ENCODE measurements at places on chromosomes 6 and 20. TPM values are rescaled to one million over a fixed set of nuclear protein-coding genes. Genes with fewer than 3 reads are reported as not detected.

Gene TRIM26
- total RNA-seq = 17.8 TPM

Gene KCNK5
- total RNA-seq = 18.6 TPM

Gene SLC24A3
- total RNA-seq = 1.9 TPM

Gene NHLRC1
- 8.1 TPM for total RNA-seq

Gene PHACTR3
- under 0.01 TPM for total RNA-seq

Gene BNIP5
- not detected for total RNA-seq

Gene FABP7
- not detected for total RNA-seq

Gene PLN
- not detected for total RNA-seq

Gene SAYSD1
- 10.8 TPM for total RNA-seq

Gene PPIL6
- total RNA-seq = 2.7 TPM

Gene CST3
- 77.8 TPM for total RNA-seq

Gene SMOC2
- under 0.01 TPM for total RNA-seq

Gene GNAS-AS1
- total RNA-seq = under 0.01 TPM

Gene CRISP2
- total RNA-seq = under 0.01 TPM

Gene KCNQ2
- total RNA-seq = 0.27 TPM

Gene OOEP
- total RNA-seq = 0.27 TPM

Gene NELFCD
- 54.9 TPM for total RNA-seq

Gene IL17A
- under 0.01 TPM for total RNA-seq

Gene KLHDC3
- 173 TPM for total RNA-seq

Gene ULBP3
- 2.7 TPM for total RNA-seq

All from hematopoietic multipotent progenitor cell (in vitro differentiated cells).